GM13976 (cell line): ENCODE measurements at places on chromosomes 1 and 21.

DNA sequence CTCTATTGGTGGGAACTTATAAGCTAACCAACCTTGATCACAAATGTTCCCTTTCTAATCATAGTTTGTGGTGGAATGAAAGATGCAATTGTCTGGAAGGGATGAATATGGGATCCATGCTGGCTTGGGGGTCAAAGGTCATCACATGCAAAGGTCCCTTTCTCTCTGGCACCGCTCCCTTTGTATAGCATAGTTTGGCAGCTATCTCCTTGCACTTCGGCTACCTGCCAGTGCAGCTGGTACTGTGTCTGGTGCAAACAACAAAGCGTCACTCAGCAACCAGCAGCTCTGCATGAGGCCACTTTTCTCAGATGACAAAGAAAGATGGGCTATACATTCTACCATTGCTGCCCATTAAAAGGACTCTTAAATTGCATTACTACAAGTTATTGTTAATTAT is 188.2 kb upstream of the NFIA start:
- no peak for DNase-seq

DNA sequence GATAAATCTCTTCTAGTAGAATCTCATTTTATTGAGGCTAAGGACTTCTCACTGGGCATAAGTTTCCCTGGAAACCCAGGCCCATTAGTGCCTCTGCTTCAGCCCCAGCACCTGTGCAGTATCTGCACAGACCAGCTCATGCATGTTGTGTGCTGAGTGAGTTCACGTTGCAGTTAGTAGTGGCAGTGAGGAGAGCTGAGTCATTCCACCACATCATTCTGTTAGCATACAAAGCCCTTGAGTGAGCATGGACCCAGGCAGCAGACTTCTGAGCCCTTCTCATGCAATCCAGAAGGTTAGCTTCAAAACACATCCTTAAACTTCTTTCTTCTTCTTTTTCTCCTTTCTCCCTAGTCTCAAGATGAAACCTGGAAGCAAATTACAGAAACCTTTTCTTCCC is 45.8 kb upstream of the NTPCR start:
- peak; percentile 35 for DNase-seq

- DNase-seq, result no peak
Measured at GRCh38 chr1:197572169-197572568, 203.1 kb downstream of the DENND1B start.

GRCh38 chr1:220809187-220809550 is 22.5 kb downstream of the MTARC1 start:
- DNase-seq, result no peak

- DNase-seq, result no peak
Measured at GRCh38 chr1:94783342-94784189, 36.6 kb upstream of the SLC44A3 start.

DNA sequence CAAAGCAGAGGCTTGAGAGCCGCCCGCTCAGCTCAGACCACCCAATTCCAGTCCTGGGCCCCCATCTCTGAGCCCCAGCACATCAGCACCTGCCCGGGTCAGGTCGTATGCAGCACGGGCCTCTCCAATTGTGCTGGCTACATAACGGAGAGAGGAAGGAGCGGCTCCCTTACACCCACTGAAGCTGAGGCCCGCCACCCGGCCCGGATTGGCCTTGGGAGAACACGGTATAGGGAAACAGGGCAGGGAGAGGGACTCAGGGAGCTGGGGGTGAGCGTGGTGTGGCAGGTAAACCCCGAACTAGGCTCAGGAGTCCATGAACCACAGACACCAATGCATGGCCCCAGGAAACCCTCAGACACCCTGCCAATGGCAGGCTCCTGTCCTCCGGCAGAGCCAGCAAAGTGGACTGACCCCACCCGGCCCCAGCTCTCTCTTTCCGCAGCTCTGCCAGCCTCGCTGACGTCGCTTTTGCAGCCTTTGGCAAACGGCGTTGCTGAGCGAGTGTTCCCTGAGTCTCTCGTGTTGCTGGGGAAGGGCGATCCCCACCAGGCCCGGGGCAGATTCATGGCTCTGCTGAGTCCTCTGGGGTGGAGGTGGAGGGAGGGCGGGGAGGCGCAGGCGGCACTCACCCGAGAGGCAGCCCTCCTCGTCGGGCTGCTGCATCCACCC is 16.5 kb downstream of the MEGF6 start:
- no peak for DNase-seq

GRCh38 chr1:84247425-84248220 is 53.9 kb upstream of the SAMD13 start:
- no peak for DNase-seq

DNA sequence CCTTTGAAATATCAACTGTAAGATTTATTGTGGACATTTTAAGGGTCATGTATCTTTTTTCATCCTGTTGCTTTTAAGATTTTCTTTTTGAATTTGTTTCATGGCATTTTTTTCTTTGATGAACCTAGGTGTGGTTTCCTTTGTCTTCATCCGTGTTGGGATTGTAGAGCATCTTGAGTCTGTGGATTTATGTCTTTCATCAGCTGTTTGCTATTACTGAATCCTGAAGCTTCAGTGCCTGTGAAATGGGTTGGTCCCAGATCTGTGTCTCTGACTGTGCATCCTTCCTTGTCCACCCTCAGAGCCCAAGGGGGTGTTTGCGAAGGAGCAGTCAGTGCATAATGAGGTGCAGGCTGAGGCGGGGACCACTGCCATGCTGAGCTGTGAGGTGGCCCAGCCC is 37.3 kb downstream of the OBSCN start:
- DNase-seq, result no peak

GRCh38 chr1:194931166-194931565 is 1677.1 kb downstream of the KCNT2 start:
- DNase-seq, result no peak

DNA sequence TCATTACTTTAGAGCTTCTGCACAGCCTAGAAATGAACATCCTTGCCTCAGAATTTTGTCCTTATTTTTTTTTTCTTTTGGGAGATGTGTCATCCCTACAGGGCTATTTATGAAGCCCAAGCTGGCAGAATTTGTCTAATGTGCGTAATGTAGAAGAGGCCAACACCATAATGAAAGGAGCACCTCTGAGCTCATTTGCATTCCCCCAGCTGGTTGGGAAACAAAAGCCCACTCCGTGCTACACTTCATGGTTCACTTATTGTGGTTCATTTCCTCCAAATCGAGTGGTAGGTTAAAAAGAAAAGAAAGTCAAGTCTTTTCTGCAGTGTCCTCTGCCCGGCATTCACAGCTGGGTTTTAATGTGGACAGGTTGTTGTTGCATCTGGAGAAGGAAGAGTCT is 73.5 kb downstream of the KAZN start:
- DNase-seq, result no peak

- DNase-seq, result no peak
Measured at GRCh38 chr1:214219902-214220301, 61.1 kb upstream of the SMYD2 start.

GRCh38 chr1:212461916-212462660 is 29.4 kb downstream of the NENF start:
- DNase-seq, result no peak

DNA sequence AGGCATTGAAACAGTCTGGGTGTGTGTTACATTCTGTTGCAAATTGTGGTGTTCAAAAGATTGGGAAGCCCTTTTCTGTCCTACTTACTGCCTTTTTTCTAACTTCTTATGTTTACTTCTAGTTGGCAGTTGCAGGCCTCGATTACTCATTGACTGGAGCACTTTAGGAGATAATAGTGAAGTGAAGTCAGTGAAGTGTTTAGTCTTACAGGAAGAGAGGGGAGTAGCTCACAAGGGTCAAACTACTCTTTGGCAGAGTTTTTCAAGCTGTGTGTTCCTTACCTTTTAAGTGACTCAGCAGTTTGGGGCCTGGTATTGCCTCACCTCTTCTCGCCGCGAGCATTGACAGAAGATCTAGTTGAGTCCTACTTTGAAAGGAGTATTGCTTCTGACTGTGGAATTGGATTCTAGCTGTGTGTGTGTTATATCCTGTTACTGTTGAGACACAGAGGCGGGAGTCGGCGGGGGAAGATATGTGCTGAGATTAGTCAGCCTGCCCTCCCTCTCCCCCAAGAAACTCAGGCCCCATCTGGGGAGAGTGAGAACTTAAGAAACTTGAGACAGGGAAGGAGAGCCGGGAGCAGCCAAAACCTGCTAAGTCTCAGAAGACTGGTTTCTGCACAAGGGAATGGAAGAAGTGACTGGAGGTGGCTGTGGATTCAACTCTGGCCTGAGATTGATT is 19.3 kb downstream of the AHCYL1 start:
- DNase-seq, result peak; percentile 46

DNA sequence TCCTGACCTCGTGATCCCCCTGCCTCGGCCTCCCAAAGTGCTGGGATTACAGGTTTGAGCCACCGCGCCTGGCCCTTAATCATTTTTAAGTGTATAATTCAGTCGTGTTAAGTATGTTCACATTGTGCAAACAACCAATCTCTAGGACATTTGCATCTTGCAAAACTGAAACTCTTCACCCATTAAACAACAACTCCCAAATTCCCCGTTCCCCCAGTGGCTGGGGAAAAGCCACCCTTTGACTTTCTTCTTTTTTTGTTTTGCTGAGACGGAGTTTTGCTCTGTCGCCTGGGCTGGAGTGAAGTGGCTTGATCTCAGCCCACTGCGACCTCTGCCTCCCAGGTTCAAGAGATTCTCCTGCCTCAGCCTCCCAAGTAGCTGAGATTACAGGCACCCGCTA is 6.5 kb upstream of the THEMIS2 start:
- DNase-seq, result no peak

GRCh38 chr1:27809883-27810282 is 20.7 kb upstream of the PPP1R8 start:
- no peak for DNase-seq

DNA sequence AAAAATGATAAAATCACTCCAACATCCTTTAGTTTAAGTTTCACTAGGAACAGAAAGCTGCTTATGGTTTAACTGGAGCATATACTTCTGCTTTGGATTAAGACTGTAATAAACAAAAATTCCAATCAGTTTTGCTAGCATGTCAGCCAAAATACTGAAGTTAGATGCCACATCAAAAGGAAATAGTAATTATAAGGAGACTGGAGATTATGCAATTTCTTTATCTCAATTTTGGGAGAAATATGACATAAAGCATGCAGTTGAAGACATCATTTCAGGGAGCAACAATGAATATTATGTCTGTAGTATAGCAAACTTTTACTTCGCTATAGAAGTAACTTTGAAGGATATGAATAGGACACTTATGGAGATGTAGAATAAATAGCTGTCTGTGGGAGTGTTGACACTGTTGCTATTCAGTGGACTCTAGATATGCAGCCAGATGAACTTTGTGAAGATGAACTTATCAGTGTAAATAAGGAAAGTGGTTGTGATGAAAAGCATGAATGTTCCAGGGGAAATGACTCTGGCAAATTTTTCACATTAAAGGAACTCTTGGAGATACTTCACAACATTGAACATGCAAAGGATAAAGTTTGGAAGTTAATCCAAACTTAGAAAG is 107.8 kb downstream of the RABGAP1L start:
- no peak for DNase-seq

- no peak for DNase-seq
Measured at GRCh38 chr1:246294263-246294662, 212.8 kb downstream of the SMYD3 start.

DNA sequence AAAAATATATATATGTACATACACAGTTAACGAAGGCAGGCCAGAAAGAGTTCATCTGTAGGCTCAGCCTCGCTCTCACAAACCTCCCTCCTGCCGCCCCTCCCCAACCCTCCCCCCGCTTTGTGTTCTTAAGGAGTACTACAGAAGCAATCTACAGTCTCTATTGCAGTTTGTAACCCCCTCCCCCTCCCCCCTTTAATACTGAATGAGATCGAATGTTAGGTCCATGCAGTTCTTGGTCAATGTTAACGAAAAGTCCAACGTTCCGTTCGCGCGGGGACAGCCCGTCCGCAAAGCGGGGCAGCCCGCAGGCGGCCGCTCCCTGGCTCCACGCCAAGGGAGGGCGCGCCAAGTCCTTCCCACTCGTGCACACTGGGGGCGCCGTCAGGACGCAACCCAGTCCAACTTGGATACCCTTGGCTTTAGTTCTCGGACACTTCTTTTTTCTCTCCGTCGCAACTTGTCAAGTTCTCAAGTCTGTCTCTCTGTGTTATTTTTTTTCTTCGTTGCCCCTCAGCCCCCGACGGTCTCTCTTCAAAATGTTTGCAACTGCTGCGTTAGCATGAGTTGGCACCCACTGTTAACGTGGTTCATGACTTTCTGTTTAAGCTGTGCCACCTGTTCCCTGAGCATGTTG is 2.2 kb downstream of the JUN start:
- peak; percentile 57 for DNase-seq

DNA sequence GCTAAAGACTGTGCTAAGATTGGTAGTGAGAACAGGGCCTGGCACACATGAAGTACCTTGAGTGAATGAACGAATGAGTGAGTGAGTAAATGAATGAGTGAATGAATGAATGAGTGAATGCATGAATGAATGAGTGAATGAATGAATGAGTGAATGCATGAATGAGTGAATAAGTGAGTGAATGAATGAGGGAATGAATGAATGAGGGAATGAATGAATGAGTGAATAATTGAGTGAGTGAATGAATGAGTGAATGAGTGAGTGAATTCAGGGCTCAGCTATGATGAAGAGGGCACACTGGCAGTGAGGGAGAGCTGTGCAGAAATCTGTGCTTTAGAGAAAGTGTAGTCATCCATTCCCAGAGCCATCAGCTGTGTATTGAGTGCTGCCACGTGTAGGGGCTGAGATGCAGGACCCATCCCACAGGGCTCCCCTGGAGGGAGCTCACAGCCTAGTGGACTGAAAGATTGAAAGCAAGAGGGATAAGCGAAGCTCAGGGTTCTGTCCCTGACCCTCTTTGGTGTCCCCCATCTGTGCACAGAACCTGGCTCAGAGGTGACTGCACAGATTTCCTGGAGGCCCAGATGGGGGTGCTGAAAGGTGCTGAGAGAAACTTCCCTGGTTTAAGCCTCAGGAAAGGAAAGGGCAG is 217.9 kb upstream of the VAMP3 start:
- DNase-seq, result no peak

DNA sequence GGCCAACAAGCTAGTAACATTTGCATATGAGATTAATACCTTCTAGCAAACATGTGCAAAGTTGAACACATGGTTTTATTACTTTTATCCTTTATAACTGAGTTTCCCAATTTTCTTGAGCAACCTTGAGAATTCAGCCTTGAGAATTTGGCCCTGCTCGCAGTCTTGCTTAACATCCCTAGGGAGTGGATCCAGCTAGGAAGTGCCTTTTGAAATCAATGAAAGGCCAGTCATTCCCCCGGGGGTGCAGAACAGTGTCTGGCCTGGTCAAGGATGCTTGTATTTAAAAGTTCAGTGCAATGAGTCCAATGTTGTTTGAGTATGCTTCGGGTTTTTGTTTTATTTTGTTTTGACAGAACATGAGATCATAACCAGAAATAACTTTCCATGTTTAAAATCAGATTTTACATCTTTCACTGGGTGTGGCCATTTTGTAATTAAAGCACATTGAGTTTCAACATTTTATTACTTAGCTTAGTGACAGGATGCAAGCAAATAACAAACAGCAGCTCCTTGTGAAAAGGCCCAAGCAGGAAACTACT is 16.7 kb downstream of the PALMD start:
- DNase-seq, result no peak
